ENCODE measurements at places on chromosomes 7 and 10.

- DNase-seq: no peak
Measured at GRCh38 chr7:15567036-15567435, 5.2 kb upstream of the AGMO start.

DNA sequence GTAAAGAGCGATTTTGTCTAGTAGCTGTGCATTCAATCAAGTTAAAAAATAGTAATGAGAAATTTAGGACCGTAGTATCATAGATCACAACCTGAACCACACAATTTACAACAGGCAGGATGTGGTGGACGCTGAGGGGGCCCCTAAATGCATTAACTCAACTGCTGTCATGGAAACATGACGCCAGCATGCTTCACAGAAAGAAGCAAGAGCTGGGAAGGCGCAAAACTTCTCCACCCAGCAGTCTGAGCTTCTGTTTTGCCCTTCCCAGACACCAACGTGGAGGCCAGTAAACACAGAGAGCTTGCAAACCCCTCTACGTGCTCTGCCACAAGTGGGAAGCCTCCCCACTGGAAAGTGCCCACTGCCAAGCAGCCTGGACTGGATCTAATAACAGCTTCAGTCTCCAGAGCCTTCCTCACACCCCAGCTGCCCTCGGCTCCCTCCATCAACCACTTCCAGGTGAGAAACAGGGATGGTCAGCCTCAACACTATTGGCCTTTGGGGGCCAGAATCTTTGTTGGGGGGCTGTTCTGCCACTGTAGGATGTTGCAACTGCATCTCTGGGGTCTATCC, 151.8 kb downstream of the SFMBT2 start:
- DNase-seq: peak; percentile 58

DNA sequence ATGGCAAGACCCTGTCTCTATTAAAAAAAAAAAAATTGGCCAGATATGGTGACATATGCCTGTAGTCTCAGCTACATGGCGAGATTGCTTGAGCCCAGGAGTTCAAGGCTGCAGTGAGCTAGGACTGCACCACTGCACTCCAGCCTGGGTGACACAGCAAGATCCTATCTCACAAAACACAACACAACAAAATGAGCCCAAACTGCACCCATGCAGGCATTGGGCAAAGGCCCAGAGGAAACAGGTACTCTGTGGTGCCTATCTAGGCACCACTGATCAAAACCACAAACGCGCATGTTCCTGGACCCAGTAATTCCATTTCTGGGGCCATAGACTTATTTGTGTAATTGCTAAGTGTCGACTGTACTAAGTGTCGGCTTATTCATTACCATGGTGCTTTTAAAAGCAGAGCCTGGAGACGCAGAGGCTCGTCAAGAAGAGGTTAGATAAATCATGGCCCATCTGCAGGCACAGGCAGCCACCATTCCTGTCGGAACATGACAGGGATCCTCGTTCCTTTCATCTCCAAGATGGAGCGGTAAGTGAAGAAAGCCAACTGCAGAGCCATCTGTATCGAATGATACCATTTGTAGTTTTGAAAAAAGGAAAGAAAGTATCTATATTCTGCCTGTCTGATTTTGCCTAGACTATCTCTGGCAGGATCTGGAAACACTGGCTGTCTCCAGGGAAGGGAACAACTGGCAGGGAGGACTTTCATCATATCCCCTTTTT, 160.4 kb upstream of the RHEB start:
- DNase-seq: no peak

- DNase-seq: no peak
Measured at GRCh38 chr10:128345353-128345752, 219.1 kb upstream of the MKI67 start.

- no peak for DNase-seq
Measured at GRCh38 chr10:25498645-25499044, 323.8 kb downstream of the GPR158 start.

DNA sequence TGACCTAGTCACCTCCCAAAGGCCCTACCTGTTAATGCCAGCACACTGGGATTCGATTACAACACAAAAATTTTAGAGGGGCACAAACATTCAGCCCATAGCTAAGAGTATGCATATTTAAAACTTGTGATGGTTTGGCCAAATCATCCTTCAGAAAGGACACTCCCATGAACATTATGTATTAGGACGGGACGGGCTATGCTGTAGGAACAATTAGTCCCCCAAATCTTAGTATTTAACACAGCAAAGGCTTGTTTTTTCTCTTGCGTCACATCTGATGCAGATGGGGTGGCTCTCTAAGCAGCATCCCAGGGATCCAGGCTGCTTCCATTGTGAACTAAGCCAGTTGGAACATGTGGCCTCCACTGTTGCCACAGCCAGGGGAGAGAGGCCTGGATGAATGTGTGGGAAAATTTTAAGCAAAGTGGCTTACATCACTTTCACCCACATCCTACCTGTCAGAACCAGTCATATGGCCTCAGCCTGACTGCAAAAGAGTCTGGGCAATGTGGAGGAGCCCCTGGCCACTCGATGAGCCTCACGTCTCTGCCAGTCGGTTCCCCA, 26.6 kb downstream of the CHST3 start:
- DNase-seq: no peak

DNA sequence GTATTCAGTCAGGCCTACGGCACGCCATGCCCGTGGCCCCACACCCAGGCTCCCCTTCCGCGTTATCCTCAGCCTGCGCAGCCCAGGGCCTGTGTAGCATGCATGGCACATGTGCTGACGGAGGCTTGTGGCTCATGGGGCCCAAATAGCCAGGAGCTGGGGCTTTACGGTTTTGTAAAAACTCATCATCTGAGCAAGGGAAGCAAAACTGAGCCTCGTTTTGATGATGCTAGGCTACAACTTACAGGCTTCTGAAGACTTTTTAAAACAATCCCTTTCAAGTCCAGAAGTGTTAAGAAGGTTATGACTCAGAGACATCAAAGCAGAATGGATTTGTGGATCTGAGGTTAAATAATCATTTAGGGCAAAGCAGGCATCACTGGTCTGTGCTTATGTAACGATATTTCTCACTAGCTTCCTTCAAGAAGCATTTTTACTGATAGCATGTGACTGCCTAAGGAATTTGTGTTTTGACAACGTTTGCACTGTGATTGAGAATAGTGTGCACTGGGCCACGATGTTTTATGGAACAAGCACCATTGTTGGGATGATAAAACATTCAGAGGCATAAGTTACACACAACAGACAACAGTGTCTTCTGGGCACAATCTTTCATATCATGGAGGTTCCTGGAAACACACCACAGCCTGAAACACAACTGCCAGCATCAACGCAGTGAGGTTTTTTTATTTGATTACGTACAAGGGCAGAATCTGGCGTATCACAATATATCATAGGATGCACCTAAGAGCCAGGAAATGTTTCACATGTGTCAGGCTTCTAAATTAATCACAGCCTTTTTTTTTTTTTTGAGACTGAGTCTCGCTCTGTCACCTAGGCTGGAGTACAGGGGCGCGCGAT, 274.3 kb downstream of the CCDC3 start:
- no peak for DNase-seq

- no peak for DNase-seq
Measured at GRCh38 chr10:101047268-101047667, 14.5 kb upstream of the KAZALD1 start.

- no peak for DNase-seq
Measured at GRCh38 chr10:4051641-4052151, 266.7 kb upstream of the KLF6 start.

- DNase-seq: no peak
Measured at GRCh38 chr7:132732321-132732865, 156.1 kb upstream of the PLXNA4 start.

DNA sequence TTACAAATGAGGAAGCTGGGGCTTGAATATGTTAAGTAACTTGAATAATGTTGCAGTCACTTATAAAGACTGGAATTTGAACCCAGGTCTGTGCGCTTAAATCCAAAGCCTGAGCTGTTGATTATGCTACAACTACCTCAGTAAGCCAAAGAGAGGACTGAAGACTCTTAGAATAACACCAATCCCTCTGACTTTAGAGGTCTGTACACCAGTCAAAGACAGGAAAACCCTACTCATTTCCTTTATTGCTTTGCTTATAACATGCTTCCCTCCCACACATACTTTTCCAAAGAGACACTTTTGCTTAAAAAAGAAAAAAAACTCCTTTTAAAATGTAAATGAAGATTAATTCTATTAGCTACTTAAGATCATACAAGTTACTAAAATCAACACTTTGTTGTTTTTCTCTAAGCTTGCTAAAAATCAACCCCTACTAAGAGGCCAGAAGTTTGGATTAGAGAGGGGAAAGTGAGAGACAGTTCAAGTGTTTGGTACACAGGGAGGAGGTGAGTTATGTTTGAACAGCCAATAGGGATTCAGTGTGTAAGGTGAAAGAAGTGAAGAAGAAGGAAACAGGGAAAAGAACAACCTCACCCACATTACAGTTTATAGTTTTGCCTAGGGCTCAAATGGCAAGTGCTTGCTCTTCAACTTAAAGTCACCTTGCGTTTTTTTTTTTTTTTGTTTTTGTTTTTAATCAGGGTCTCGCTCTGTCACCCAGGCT, 74.8 kb downstream of the MDH2 start:
- DNase-seq: no peak

- no peak for DNase-seq
Measured at GRCh38 chr10:130137659-130138478, 1.7 kb downstream of the GLRX3 start.

DNA sequence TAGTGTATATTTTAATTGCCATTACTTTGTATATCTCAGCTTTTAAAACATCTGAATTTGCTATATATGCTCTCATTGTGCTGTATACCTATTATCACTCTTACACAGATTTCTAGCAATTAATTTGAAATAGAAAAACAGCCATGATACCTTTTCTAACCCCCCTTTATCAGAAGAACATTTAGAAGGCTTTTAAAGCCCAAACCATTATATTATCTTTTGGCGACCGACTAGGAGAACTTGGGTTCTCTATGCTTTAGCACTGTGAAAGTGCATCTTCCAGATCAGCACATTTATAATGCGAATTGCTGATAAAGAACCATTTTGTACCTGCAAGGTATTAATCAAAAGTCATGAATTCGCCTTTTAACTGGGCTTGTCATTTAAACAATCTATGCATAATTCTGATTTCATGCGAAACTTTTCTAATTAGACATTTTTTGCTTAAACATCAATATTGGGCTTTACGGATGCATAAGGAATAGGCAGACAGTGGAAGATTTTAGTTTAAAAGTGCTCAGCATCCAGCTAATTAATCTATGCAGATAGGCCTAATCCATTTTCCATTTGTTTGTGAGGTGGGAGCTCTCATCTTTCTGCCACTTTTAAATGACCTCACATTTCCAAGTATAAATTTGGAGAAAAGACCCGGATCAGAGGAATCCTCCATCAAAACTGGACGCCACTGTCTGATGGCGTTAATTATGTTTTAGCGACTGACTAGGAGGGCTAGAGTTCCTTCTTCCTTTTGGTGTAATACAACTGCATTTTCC, 1.2 kb upstream of the MLLT10 start:
- DNase-seq: no peak

DNA sequence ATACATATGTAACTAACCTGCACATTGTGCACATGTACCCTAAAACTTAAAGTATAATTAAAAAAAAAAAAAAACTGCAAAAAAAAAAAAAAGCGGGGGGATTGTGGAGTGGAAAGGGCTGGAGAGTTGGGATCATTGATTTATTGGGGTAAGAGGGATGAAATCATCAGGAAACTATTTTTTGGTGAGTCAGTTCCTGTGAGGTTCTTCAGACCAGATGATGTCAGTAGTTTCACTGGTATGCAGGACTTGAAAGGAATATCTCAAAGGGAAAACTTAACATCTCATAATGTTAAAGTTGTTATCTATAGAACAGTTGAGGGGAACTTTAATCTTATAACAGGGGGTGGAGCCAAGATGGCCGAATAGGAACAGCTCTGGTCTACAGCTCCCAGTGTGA, 32.6 kb upstream of the TECTB start:
- no peak for DNase-seq

GRCh38 chr7:44224080-44224973, 23.5 kb downstream of the YKT6 start:
- no peak for DNase-seq

GRCh38 chr10:86267286-86268195, 99.1 kb downstream of the GRID1 start:
- DNase-seq: no peak

DNA sequence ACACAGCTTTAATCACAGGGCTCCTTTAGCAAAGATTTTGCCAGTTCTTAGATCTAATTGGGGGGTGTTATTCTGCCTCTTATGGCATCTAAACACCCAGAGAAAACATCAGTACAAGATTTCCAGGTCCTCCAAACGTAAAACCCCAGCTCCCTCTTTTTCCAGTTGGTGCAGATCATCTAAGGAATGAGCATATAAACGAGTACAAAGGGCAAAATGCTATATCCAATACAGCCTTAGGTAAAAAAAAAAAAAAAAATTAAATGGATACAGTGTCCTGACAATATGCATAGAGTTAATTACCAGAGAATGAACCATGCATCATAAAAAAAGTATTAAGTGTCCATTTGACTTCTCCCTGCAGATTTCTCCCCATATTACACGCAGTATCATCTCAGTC, 50.3 kb downstream of the CCDC6 start:
- DNase-seq: no peak

- no peak for DNase-seq
Measured at GRCh38 chr10:30442019-30442606, 8.1 kb downstream of the MAP3K8 start.

DNA sequence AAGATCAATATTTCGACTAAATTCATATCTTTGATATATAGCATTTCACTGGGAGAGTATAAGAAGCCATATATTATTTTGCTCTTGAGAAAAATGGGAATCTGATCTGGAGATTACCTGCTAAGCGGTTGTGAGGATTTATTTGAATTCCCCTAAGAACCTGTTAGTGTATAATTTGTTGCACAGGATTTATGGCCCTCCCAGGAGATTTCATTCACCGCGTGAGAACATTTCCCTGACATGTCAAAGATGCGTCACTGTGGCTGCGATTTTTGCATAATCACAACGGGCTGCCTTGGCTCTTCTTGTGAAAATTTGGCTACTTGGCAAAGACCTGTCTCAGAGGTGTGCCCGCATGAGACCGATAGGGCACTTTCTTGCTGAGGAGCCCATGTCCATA, 184.7 kb upstream of the PFKP start:
- DNase-seq: no peak

GRCh38 chr10:49332768-49333167, 33.8 kb downstream of the C10orf71 start:
- DNase-seq: no peak

- no peak for DNase-seq
Measured at GRCh38 chr10:30509508-30509907, 75.5 kb downstream of the MAP3K8 start.

GRCh38 chr10:3623746-3624145, 161.3 kb downstream of the KLF6 start:
- DNase-seq: no peak

DNA sequence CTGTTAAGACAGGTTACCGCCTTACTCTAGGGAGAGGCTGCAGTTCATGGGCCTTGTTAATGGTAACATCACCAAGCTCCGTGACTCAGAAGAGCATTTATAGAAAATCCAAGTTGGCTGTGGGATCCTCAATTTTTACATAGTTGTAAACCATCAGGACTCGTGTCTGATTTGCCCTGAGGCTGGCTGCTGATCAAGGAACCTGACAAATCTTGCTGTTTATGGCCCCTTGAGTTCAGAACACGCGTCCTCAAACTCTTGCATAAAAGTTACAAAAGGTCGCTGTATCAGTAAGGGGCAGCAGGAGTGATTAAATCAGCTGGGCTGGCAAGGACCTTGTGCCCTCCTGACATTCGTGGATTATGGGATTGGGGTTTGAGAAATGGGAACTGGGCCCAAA, 4.6 kb downstream of the SLC13A4 start:
- DNase-seq: no peak
